ENCODE measurements at places on chromosomes 7 and 10.

- no peak for DNase-seq
These were observed 5.3 kb downstream of the FGF8 start for GRCh38 chr10:101770331-101771215.

DNA sequence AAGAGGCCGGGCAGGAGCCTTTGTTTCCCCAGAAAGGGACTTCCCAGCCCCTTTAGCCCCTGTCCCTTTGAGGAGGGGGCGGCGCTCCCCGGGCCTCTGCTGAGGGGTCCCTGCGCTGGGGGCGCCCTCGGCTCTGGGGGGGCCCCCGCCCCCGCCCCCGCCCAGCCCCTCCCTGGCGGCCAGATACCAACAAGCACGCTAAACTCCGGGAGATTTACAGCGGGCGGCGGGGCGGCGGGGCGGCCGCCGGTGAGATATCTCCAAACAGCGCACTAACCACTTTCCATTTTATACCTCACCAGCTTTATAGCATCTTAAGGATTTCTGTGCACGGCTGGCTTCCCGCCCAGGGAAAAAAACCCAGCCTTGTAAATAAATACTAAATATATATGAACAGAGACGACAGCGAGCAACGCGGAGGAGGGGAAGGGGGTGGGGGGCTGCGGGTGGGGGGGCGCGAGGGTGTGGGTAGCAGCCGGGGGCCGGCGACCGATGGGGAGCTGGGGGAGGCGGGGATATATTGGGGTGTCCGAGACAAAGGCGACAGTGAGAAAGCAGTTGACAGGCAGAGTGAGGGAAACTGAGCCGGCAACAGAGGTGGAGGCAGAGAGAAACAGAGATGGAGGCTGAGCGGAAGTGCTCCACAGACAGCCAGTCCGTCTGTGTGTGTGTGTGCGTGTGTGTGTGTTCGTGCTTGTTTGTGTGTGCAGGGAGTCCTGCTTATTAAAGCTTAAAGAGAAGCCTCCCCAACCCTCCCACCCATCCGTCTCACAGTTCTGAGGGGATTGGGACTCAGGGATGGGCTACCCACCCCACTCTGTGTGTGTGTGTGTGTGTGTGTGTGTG is 85.8 kb downstream of the HIF1AN start:
- peak; percentile 62 for DNase-seq

GRCh38 chr10:70359017-70359550 is 23.3 kb downstream of the LRRC20 start:
- DNase-seq = no peak

GRCh38 chr10:74332398-74332797 is 181.4 kb downstream of the ADK start:
- no peak for DNase-seq

GRCh38 chr7:87414794-87415188 is 60.7 kb downstream of the ABCB4 start:
- no peak for DNase-seq

DNA sequence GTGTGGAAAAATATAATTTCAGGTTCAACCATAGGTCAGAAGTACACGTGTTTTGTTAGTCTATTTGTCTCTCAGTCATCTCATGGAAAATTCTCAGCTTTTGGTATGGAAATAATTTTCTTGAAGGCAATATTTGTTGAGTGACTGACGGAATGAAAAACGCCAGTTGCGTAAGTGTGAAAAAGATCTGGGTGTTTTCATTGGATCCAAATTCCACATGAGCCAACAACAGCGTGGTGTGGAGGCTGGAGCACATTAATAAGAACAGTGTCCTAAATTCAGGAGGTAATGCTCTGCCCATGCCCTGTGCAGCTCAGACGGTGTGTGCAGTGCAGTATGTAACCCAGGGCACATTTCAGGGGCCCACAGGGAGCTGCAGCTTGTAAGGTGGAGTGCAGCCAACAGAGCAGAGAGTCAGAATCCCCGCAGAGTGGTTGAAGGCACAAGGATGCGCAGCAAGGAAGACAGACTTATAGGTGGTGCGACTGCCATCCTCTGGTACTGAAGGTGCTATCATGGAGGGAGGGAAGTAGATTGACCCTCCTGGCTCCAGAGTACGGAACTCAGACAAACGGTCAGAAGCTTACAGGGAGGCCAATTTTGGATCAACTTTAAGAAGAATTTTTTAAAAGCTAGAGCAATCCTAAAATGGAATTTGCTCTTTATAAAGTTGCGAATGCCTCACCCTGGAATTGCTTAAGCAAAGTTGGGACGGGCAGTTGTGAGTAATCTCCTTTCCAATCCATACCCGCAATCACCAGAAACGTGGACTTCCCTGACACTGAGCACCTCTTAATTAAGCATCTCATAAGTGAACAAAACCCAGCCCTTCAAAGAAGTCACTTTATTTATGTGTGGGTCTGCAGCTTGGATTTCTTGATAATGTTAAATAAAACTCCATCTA is 38.0 kb downstream of the EGFR start:
- no peak for DNase-seq

DNA sequence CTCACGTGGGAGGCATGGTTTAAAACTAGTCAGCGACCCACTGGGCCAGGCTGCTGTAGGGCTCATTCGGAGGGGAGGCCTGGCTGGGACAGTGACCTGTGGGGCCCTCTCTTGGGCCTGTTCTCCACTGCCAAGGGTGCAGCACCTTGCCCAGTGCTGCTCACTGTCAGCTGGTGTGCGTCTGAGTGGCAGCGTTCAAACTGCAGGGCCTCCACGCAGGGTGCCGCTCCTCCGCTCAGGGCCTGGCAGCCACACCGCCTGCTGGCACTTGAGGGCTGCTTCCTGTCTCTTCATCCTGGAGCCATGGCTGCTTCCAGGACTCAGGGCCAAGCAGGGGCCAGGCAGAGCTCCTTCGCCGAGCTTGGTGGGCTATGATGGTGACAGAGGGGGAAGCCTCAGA is 18.3 kb downstream of the ADAMTS14 start:
- DNase-seq = no peak

DNA sequence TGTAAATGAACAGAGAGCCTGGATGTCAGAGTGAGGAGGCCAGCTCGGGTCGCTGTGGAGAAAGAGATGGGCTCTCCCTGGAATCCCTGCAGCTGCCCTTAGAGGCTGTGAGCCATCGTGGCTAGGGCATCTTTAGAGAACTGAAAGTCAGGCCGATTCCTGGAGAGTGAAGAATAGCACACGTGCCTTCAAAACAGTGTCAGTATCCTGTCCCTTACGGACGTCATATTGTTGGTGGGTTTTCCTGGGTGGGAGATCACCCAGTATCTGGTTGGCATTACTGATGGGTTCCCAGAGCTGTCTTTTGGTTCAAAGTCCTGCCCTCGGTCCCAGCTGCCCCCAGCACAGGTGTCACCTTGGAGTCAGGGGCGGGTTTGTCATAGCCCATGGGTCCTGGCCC is 25.3 kb downstream of the IKZF1 start:
- peak; percentile 73 for DNase-seq

All from CD8-positive, alpha-beta T cell (primary cell).